Psoas muscle (tissue), 8 donors: ENCODE measurements at places on chromosomes 5 and 9. TPM values are rescaled to one million over a fixed set of nuclear protein-coding genes. Genes with fewer than 3 reads are reported as not detected.

DNA sequence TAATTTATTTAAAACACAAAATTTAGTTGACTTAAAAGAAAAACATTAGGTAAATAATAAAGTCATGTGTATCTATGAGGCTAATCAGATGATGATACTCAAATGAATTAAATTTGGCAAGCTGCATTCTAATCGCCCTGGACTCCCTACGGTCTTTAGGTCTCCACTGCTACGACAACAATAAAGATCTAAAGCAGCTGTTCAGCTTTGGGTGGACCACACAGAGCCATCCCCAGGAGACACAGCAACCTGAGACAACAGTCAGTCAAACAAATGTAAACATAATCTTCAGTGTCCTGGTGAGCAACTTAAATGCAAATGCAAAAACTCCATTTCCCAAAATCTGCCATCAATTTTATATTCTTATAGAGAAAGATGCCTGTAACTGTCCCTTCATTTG, 65.5 kb downstream of the MCTP1 start:
- no peak for DNase-seq

DNA sequence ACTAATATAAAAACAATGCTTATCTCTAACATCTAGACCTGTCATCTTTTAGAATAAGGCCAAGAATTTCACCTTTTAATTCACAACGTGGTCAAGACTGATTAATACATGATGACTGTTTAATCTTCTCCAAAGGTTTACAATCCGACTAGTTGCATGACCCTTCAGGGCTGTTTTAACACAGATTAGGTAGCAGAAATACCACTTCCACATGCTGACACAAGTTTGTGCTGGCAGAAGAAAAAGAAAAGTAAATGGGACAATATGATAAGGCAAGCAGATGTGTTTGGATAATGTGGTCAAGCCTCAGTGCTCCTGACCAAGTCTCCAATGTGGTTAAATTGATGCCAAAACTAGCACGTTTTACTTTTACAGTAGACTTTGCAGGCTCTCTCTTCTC, 31.1 kb downstream of the SEMA6A start:
- no peak for DNase-seq

- no peak for DNase-seq
Measured at GRCh38 chr5:19902316-19902934, 85.6 kb downstream of the CDH18 start.

DNA sequence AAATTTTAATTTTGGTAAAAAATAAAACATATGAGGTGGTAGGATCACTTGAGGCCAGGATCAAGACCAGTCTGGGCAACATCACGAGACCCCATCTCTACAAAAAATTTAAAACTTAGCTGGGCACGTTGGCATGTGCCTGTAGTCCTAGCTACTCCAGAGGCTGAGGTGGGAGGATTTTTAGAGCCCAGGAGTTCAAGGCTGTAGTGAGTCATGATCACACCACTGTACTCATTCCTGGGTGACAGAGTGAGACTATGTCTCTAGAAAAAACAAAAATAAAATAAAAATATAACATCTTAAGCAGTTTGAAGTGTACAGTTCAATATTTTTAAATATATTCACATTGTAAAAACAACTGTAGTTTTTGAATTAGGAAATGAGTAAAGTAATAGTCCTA, 108.3 kb downstream of the SMIM15 start:
- DNase-seq: no peak

The BHMT2 gene
- total RNA-seq: 12.0 TPM

The IARS1 gene
- 105 TPM for total RNA-seq

- DNase-seq: no peak
Measured at GRCh38 chr9:102087141-102087540, 348.7 kb upstream of the GRIN3A start.

DNA sequence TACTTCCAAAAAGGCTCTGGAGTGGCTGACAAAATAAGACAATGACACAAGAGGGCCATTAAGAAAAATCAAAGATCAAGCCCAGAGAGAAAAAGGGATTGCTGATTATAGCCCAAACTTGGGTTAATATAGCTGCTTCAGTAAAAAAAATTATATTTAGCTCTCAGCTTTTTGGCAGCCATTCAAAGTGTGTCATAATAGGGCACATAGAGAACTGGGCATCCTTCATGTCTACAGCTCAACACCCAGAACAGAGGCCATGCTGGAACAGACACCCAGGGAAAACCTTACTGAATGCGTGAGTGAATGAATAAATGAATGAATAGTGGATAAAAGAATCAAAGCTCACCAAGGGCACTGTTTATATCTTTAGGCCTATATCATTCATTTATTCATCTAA, 110.1 kb downstream of the SLIT3 start:
- DNase-seq: no peak

The SLC25A2 gene
- not detected for total RNA-seq

The PCDHGA5 gene
- 0.92 TPM for total RNA-seq

DNA sequence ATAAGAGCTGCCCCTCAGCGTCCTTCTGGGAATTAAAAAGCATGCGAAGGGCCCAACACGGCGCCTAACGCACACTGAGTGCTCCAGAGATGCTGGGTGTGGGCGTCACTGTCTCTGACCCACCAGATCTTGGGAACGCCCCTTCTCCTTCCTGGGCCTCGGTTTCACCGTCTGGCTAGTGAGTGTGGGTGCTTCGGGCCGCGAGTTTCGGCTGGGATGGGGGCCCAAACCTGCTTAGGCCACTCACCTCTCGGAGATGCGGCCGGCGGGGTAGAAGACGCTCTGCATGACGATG, 3.7 kb downstream of the PIP5KL1 start:
- no peak for DNase-seq

The PRR7 gene
- 0.88 TPM for total RNA-seq

The ASS1 gene
- total RNA-seq: 68.8 TPM

GRCh38 chr9:89920951-89921350, 316.1 kb downstream of the GADD45G start:
- no peak for DNase-seq

The MAMDC4 gene
- total RNA-seq: 2.9 TPM
